ENCODE measurements at places on chromosomes 13 and 19.

- no peak for DNase-seq
Observed at GRCh38 chr19:41299046-41299754, 10.8 kb upstream of the CCDC97 start.

GRCh38 chr19:18700501-18701249 is 17.2 kb downstream of the CRTC1 start:
- DNase-seq, result peak; percentile 22

DNA sequence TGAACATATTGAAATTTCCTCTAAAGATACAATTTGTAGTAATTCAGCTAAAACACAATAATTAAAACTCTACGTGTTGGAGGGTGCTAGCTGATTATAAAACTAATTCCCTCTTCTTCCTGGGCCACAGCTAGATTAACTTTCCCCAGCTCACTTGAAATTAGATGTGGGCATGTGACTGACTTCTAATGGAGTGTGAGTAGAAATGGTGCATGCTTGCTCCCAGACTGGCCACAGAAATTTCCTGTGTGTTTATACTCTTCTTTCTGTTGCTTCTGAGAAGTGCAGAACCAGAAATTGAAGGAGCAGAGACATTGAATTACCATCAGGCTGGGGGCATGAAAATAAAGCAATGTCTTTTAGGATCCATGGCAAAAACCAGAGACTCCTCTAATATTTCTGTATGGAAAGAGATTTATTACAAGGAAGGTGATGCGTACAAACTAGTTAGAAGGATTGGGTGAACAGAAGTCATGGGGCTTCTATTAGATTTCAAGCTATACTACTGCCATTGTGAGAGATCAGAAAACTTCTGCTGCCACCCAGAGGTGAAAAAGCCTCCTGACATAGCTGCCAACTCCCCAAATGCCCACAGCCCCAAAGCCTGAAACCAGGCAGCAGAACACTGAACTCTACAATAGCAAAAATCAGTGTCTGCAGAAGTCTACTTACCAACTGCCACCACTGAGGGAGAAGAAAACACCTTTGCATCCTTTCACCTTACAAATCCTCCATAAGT is 379.2 kb upstream of the MIR17HG start:
- DNase-seq, result no peak

- peak; percentile 7 for DNase-seq
Observed at GRCh38 chr19:13430790-13431582, 75.3 kb downstream of the CACNA1A start.

GRCh38 chr19:13056052-13056660 is 46.5 kb downstream of the LYL1 start:
- no peak for DNase-seq

- DNase-seq, result no peak
Observed at GRCh38 chr13:23618341-23618740, 48.1 kb downstream of the TNFRSF19 start.

Measured in activated CD8-positive, alpha-beta memory T cell treated with anti-CD3 and anti-CD28 coated beads for 48 hours (primary cell).